Amniotic epithelial cell (primary cell): ENCODE measurements at places on chromosomes 4 and X.

GRCh38 chr4:71784569-71785197, 804 bp upstream of the GC start:
- DNase-seq, result no peak

DNA sequence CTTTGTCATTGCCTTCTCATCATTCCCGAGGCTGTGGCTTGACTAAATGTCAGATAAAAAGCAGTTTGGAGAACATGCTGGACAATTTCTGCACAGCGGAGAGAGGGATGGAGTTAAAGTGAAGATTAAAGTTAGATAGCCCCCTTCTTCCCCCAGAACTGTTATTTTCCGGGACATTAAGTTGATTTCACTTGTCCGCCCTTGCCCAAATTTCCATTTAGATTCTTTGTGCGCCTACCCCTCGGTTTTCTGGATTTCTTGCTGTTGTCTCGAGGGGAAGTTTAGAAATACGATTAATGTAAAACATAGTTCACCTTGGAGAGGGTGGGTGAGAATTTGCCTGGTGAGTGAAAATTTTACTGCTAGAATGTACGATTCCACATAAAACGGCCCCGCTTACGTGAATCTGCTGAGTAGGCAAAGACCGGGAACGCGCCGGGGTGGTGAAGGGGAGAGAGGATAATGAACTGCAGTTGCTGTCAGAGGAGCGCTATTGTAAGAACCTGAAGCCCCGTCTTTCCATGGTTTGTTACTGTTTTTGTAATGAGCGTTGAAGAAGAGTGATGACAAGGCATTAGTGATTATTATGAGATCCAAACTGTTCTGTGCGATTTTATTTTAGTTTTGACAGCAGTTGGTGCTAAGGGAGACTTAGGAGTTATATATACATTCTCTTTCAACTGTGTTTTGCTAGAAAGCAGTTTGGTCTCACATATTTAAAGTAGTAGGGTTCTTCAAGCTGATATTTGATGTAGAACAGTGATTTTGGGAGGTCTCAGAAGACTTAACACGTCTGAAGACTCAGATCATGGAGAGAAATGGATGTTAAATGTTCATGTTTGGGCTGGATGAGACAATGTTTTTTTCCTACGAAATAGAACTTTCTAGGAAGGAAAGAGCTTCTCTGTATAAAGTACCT, 73.0 kb downstream of the AFF1 start:
- peak; percentile 51 for DNase-seq

DNA sequence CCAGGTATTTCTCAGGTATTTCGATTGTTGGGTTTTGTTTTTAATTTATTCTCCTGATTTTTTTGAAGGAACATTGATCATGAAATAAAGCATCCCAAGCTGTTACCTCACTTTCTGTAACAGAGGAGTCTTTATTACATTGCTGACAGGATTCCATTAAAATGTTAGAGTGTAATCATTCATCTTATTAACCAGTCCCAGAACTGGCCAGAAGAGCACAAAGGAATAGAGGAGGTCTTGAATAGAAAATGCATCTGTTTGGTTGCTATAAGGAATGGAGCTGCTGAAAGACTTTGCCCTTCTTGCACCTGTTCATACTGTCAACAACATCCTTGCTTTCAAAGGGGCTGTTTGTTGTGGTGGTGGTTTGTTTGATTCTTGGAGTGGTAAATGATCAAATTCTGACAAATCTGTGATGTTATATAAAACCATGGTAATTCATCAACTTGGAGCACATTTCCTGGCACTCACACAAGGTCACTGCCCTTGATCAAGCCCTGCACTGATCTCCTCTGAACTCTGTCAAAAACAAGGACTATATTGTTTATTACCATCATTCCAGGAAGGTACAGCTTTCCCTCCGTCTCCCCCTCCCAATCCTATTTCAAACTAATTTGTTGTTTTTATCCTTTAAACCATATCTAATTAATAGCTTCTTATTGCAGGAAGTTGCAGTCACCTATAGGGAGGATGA, 215.8 kb downstream of the PCDH19 start:
- DNase-seq, result no peak

DNA sequence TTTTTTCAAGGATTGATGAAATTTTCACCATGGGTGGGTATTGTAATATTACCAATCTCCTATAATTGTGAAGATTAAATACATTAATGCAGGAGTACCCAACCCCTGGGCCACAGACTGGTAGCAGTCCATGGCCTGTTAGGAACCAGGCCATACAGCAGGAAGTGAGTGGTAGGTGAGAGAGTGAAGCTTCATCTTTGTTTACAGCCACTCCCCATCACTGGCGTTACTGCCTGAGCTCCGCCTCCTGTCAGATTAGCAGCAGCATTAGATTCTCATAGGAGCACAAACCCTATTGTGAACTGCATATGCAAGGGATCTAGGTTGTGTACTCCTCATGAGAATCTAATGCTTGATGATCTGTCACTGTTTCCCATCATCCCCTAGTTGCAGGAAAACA, 15.1 kb downstream of the RAPGEF2 start:
- DNase-seq, result no peak

GRCh38 chrX:97366237-97366636, 482.5 kb downstream of the RPA4 start:
- peak; percentile 31 for DNase-seq

DNA sequence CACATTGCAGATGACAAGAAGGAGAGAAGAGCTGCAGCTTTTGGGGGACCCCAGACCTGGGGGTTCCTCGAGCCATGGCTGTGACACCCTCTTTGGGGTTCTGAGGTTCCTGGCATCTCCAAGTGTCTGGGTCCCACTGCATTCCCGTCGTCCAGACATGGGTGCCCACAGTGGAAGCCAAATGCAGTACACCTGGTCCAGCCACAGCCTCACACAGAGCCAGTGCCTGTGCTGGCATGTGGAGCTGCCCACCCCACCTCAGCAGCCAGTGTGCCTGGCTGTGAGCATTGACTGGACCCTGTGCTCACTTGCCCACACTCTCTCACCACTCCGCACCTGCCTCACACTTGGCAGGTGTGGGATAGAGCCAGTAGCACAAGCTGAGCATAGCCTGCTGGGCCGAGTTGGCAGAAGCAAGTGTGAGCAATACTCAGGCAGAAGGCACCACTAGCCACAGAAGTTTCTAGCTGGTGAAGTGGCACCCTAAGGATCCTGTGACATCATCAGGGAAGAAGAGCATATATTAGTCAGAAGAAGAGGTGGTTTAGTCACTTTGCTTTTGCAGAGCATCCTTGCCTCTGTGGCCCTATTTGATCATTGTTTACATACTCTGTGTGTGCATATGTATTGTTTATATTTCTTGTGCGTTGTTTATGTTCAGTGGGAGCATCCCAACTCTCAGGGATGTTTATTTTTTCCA, 65.0 kb upstream of the MAGEB2 start:
- DNase-seq, result no peak

GRCh38 chrX:123169247-123169901, 14.7 kb upstream of the GRIA3 start:
- no peak for DNase-seq

GRCh38 chr4:138267835-138268234, 25.7 kb upstream of the SLC7A11 start:
- DNase-seq, result peak; percentile 64

DNA sequence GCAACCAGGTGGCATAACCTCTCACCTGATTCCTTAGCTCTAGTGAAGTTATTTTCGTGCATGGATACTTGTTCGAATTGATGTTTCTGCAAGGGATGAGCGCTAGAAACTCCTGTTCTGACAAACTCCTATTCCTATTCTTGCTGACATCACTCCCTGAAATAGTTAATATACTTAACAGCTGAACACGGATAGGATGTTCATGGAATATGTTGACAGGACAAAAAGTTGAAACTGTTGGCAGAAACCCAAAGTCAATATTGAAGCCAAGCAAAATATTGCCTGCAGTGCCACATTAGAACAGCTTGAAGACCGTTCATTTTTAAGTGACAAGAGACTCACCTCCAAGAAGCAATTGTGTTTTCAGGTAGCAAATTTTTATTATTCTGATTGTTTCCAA, at the start of gene KLKB1:
Gene KLKB1 (plus strand): TSS at position 287 of the 400 bp plus-strand sequence. CDS start 689 bp downstream, outside the sequence.
- DNase-seq, result no peak

DNA sequence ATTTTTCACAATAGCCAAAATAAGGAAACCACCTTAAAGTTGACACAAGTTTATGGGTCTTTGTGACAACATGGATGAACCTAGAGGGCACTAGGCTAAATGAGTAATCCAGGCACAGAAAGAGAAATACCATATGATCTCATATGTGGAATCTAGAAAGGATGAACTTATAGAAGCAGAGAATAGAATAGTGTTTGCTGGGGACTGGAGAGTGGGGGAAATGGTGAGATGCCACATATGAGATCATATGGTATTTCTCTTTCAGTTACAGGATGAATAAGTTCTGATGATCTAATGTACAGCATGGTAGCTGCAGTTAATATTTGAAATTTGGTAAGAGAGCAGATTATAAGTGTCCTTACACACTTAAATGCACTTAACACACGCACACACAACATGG, 35.9 kb downstream of the F8A2 start:
- DNase-seq, result no peak

GRCh38 chr4:151807220-151807619, 46.4 kb upstream of the GATB start:
- DNase-seq, result no peak

GRCh38 chrX:129759576-129760061, 20.1 kb upstream of the SASH3 start:
- peak; percentile 80 for DNase-seq

GRCh38 chrX:66030505-66031317, 9.2 kb downstream of the VSIG4 start:
- no peak for DNase-seq

- peak; percentile 11 for DNase-seq
These were observed 99.4 kb downstream of the C4orf51 start for GRCh38 chr4:145779319-145779801.
